ENCODE measurements at places on chromosomes 7 and 10. TPM values are rescaled to one million over a fixed set of nuclear protein-coding genes. Genes with fewer than 3 reads are reported as not detected.

DNA sequence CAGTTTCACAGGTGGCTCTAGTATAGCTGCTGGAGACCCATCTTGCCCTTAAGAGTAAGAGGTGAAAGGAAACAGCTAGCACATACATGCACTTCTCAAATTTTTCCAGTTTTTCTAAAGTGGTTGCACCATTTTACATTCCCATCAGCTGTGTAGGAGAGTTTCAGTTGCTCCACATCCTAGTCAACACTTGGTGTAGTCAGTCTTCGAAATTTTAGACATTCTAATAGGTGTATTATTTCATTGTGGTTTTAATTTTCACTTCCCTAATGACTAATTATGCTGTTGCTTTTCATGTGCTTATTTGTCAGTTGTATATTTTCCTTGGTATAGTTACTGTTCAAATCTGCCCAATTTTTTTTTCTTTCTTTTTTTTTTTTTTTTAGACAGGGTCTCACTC lies 9.5 kb upstream of the HACD1 start:
- DNase-seq: no peak

DNA sequence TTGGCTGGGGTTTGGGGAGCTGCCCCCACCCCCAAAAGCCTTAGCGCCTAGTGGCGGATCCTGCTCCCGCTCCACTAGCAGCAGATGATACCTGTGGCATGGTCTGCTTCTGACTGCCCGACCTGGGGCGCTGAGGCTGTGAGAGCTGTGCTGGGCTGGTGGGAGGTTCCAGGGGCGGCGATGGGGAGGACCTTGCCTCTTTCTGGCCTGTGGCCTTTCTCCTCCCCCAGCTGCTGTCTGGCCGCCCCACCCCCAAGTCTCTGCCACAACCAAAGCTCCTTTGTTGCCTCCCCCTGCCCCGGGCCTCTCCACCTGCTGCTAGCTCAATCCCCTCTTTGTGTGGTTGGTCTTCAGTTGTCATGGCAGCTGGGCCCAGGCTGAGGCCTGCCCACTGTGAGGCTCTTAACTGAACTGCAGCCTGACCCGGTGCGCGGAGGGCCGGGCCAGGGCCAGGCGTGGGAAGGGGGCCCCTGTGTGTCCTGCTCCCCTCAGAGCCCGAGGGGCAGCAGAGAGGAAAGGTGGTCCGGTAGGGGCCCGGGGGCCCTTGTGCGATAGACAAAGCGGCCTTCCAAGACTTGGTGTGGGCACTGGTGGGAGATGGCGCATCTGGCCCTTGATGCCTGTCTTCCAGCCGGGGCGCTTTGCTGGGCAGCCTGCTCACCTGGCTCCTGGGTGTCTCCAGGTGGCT lies 4.7 kb downstream of the ZNF775 start:
- DNase-seq: no peak

DNA sequence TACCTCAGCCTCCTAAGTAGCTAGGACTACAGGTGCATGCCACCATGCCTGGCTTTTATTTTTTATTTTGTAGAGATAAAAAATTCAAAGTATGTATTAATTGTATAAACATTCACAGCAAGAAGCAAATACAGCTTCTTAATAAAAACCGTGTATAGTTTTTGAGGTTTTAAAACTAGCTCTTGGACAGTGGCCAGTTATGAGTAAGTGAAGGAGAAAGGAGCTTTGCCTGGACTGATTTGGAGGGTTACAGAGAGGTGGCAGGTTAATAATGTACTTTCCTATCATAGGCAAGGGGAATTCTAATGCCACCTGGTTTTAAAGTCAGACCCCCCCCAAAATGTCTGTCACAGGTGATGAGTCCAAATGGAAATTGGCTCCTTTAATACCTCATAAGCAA lies 43.4 kb downstream of the ZNRF2 start:
- peak; percentile 84 for DNase-seq

- no peak for DNase-seq
These were observed 77.5 kb upstream of the GTF2I start for GRCh38 chr7:74579800-74580685.

DNA sequence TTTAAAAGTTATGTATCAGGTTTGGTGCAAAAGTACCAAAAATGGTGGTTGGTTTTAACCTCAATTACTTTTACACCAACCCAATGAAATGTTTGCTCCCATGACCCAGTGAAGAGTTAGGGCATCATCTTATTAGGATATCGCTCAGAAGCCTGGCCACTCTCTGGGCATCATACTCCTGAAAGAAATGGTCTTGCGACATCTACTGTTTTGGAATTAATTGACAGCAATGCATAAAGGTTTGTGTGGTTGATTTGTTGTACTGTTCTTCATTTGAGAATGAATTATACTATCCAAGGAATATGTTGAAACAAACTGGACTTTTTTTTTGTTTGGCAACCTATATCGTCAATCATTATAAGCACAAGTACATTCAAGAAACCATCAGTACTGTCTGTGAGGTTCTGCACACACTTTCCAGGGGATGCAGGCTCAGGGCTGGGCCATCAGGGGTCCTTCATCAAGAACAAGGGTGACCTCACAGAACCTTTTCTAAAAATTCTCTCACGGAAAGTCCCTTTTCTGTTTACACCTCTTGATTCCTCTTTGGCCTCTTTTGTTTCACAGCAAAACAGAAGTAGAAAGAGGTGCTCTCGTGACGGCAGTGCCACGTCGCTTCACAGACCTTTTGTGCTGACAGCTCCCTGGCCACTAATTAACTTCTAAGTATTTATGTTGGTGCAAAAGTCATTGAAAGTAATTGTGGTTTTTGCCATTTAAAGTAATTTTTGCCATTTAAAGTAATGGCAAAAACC lies 117.2 kb upstream of the KLF6 start:
- peak; percentile 69 for DNase-seq

DNA sequence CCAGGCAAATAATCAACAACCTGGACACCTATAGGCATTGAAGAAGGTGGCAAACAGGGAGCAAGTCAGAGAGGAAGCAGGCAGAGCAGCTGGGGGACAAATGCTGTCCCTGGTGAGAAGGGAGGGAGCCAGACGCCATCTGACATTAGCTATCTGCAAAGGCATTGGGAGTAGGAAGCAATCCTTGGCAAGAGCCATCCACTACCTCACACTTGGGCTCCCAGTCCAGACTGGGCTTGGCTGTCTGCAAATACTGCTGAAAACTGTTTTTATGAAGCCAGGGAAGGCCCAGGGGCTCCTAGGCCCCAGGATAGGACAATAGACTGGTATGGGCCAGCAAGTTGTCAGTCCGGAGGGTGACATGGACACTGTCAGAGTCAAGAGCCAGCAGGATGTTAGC lies 132.5 kb downstream of the SORBS1 start:
- no peak for DNase-seq

DNA sequence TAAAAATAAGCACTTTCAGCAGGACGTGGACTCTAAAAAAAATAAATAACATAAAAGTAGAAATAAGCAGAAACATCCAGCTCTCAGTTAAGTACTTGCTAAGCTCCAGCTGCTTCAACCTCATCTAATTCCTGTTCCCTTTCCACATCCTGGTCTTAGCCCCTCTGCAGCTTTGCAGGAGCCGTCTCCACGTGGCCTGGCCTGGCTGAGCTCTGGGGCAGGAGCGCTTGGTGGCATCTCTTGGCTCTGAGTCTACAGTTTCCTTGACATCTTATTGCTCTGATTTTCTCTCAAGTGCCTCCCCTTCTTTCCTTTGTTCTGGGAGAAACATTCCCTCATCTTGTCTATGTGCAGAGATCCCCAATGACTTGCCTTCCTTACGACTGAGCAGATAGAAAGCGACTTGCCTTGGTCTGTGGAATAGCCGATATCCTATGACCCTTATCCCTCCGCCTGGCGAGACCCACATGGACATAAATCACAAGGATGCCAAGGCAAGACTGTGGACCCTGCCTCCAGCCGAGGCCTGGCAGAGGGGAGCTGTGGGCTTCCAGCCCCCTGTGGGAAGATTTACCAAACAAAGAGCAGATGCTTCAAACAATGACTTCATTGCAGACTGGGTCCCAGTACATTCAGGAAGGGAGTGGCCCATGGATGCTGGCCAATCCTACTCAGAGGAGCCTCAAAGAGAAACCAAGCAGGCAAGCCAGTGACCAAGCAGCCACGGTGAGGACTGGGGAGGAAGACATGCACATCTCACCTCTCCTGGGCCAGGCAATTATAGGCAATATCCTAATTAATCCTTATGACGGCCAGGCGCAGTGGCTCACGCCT lies 61.9 kb downstream of the SPOCK2 start:
- DNase-seq: peak; percentile 66

GRCh38 chr7:1533547-1534329 lies 3.2 kb downstream of the MAFK start:
- DNase-seq: peak; percentile 96

DNA sequence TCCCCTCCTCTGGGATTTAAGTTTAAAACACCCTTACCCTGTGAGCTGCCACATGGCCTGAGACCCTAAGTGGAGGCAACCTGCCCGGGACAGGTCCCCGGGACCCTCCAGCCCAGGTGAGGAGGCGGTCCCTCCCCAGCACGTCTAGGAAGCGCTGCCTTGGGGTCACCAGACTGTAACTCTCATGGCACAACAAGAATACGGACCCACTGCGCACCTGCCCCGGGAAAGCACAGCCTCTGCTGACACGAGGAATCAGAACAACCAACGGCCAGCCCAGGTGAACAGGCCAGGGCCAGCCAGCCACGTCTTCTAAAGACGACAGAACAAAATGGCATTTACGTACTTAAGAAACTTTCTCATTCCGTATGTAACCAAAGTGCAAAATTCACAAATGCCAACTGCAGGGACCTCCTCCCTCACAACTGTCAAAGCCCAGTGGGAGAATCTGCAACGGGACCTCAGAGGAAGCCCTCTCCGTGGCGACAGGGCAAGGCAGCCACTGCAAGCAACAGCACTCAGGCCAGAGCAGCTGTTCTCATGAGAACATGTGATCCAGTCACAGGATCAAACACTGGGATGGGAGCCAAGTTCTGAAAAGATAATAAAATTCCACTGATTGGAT lies 208.4 kb downstream of the DIP2C start:
- DNase-seq: no peak

GRCh38 chr7:36360244-36360643 lies 29.4 kb upstream of the ANLN start:
- no peak for DNase-seq

GRCh38 chr7:46752881-46753366 lies 829.0 kb downstream of the TNS3 start:
- peak; percentile 94 for DNase-seq

DNA sequence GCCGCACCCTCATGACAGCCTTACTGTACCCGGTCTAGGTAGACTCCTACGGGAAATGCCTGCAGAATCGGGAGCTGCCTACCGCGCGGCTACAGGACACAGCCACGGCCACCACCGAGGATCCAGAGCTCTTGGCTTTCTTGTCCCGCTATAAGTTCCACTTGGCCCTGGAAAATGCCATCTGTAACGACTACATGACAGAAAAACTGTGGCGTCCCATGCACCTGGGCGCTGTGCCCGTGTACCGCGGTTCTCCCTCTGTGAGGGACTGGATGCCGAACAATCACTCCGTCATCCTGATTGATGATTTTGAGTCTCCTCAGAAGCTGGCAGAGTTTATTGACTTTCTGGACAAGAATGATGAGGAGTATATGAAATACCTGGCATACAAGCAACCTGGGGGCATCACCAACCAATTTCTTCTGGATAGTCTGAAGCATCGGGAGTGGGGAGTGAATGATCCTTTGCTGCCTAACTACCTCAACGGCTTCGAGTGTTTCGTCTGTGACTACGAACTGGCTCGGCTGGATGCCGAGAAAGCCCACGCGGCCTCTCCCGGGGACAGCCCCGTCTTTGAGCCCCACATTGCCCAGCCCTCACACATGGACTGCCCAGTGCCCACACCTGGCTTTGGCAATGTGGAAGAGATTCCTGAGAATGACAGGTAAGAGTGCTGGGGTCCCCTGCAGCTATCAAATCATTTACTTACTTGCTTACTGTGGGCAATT lies 8.5 kb upstream of the CHCHD1 start:
- DNase-seq: no peak

DNA sequence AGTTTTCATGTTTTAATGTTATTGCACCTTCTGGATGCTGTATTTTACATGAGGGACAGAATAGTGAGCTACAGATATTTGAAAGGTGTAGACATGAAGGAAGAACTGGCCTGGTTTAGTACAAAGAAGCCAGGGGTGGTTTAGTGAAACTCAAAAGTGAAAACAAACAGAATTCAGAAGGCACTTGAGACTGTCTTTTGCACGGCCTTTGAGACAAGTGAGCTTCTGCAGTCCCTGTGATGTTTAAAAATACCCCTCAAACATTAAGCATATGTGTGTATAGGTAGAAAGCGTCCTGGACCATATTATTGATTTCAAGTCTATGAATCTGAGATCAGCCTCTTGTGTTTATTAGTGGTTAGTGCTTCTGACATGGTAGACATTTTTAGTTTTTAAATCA lies 118.9 kb downstream of the CDK14 start:
- no peak for DNase-seq

DNA sequence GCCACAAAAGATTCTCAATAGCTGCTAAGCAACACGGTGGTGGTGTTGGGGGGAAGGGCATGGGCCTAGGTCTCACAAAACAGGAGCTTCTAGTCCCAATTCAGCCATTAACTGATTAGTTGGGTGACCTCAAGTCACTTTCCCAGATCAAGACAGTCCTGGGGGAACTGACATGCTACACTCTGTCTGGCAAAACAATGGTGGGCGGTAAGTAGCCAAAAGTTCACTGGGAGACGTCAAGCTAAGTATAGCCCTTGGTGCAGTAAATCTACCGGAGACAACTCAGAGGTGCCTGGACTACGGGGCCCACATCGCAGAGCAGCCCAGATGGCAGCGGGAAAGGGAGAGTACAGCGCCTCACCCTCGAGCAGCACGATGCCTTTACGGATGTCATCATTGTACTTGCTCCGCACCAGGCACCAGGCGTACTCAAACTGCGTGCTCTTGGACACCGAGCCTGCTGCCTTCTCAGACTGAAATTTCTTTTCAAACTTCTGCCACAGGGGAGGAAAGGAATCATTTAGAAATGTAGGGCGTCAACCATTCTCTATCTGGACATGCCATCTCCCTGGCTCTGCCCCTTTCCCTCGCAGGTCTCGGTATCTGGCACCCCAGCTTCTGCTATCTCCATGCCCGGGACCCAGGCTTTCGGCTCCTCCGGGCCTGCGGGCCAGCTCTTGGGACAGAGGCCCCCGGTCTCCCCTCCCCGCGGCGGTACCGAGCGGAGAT lies 1.1 kb downstream of the FIS1 start:
- DNase-seq: no peak

- no peak for DNase-seq
These were observed 160.0 kb upstream of the SHH start for GRCh38 chr7:155972247-155972646.

The PSD gene
- not detected for total RNA-seq

The FGL2 gene
- 0.34 TPM for total RNA-seq

The MMD2 gene
- total RNA-seq: not detected

The KLF14 gene
- total RNA-seq: not detected

The LRRC18 gene
- not detected for total RNA-seq

The GDF2 gene
- total RNA-seq: not detected

The ARL3 gene
- total RNA-seq: 9.1 TPM

The SPDYE5 gene
- not detected for total RNA-seq

Data from M059J (cell line).